ENCODE measurements at places on chromosomes 7 and 10. TPM values are rescaled to one million over a fixed set of nuclear protein-coding genes. Genes with fewer than 3 reads are reported as not detected.

The EFCAB10 gene
- total RNA-seq: not detected

The ZNF487 gene
- 7.3 TPM for total RNA-seq

DNA sequence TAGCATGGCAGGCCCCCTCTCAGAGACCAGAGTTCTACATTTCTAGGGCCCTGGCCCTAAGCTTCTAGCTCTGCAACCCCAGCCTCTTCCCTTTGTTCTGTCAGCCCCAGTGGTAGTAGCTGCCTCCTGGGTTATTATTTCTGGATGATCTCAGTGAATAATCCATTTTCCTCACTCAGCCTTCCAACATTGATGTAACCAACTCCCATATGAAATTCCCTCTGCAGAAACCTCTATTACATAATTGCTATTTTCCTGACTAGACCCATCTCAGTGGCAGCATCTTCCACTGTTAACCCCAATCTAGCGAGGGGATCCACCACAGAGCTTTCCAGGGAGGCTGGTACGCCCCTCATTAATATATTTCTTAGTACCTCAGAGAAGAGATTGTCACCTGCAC is 49.8 kb downstream of the FHIP2A start:
- no peak for DNase-seq

The PNLIPRP2 gene
- not detected for total RNA-seq

The GNGT1 gene
- total RNA-seq: not detected

GRCh38 chr7:44148166-44148565 is 7.0 kb upstream of the MYL7 start:
- no peak for DNase-seq

DNA sequence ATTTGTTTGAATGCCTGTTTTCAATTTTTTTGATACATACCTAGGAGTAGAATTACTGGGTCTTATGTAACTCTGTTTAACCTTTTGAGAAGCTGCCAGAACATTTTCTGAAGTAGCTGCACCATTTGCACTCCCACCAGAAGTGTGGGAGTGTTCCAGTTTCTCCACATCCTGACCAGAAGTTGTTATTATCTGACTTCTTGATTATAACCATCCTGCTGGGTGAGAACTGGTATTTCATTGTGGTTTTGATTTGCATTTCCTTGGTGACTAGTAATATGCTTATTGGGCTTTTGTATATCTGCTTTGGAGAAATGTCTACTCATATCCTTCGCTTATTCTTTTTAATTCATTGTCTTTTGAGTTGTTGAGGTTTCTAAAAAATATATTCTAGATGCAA is 117.2 kb upstream of the GLCCI1 start:
- DNase-seq: no peak

The TBX20 gene
- 0.42 TPM for total RNA-seq

The SPDYE2 gene
- 0.42 TPM for total RNA-seq

DNA sequence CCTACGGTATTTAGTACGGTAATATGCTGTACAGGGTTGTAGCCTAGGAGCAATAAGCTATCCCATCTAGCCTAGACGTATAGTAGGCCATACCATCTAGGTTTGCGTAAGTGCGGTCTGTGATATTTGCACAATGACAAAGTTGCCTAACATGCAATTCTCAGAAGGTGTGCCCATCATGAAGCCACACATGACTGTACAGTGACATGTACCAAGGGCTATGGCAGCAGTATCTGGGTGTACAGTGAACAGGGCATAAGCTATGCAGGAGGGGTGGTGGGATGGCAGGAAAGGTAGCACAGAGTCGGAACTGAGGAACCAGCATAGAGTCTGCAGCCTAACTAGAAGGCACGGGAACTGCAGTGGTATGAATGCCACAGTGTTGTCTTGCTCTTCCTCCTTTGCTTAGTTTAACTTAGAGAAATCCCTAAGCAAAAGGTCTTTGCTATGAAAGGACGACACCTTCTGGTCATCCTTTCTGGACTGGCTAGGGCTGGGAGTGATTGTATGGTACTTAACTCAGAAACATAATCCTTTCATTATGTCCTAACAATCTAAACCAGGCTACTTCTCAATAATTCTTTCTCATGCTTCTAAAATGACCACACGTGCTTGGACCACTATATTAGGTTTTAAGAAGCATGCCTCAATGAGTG is 93.5 kb downstream of the DYNC1I1 start:
- no peak for DNase-seq

The ADAM22 gene
- 6.1 TPM for total RNA-seq

The AP4M1 gene
- total RNA-seq: 34.1 TPM

Data from tibial nerve (tissue), 4 donors.